IMR-90 (cell line): ENCODE measurements at places on chromosomes 1 and 21. TPM values are rescaled to one million over a fixed set of nuclear protein-coding genes. Genes with fewer than 3 reads are reported as not detected.

The OR2C3 gene
- polyA plus RNA-seq, result not detected in 2 replicates

The HCRTR1 gene
- polyA plus RNA-seq, result not detected in 2 replicates

- peak; percentile 76 for DNase-seq
- no peak overlapping the region for H3K4me3 ChIP-seq
- H3K27ac ChIP-seq, result no peak overlapping the region
- peaks cover 11% of the 10 kb centered on the region for H3K36me3 ChIP-seq
- no peaks in the 10 kb centered on the region for H3K4me1 ChIP-seq
- no peaks in the 10 kb centered on the region for H3K27me3 ChIP-seq
Measured at GRCh38 chr1:27284425-27285273, 37.3 kb upstream of the TMEM222 start.

- H3K36me3 ChIP-seq, result peaks cover 70% of the 10 kb centered on the region
- H3K4me1 ChIP-seq, result peaks cover 2% of the 10 kb centered on the region; the same call in 1 of the 2 replicates
- DNase-seq, result no peak
- H3K27me3 ChIP-seq, result no peaks in the 10 kb centered on the region
Measured at GRCh38 chr21:32364796-32365195, 28.0 kb downstream of the URB1 start.

DNA sequence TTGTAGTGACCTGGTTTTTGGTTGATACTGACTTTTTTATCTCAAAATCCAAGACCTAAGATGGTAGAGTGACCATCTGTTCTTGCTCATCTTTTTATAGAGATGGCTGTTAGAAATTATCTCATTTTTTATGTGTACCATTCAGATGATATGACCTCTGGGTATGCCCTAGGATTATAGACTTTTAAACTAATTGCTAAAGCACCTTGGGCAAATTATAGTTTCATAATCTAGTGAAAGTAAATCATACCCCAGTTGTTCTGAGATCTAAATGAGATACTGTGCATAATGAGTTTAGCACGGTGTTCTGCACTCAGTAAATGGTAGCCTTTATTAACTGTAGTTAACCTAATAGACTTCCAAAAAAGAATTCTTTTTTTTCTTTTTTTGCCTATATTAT, 182.6 kb upstream of the L1TD1 start:
- DNase-seq, result no peak
- H3K36me3 ChIP-seq, result no peaks in the 10 kb centered on the region

DNA sequence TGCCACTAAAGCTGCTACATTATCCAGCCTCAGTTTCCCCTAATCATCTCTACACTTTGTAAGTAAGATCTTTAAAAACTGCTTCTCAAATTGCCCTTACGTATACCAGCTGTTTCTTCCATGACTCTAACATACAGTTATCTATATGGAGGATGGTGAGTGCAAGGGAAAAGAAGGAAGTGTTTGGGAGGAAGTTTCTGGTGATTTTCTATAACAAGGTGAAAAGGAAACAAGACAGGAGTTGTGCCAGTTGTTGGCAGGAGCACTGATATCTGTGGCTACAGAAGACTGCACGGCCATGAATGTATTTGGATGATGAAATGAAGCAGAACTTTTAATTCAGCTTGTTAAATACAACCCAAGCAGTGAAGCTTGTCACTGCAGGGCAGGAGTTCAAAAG, 32.3 kb upstream of the NHLH2 start:
- H3K36me3 ChIP-seq, result no peaks in the 10 kb centered on the region
- no peak for DNase-seq
- H3K27me3 ChIP-seq, result peaks cover under 1% of the 10 kb centered on the region; the same call in 1 of the 2 replicates
- no peaks in the 10 kb centered on the region for H3K4me1 ChIP-seq

- no peak overlapping the region for H3K4me3 ChIP-seq
- H3K36me3 ChIP-seq, result no peaks in the 10 kb centered on the region
- peaks cover 8% of the 10 kb centered on the region for H3K4me1 ChIP-seq
- H3K27ac ChIP-seq, result no peak overlapping the region
- peak; percentile 39 for DNase-seq
Measured at GRCh38 chr1:222224636-222225315, 323.1 kb downstream of the HHIPL2 start.

GRCh38 chr1:53284224-53285020, 43.4 kb downstream of the LRP8 start:
- H3K4me3 ChIP-seq, result no peak overlapping the region
- H3K36me3 ChIP-seq, result peaks cover under 1% of the 10 kb centered on the region; the same call in 1 of the 2 replicates
- no peak overlapping the region for H3K27ac ChIP-seq
- H3K4me1 ChIP-seq, result no peaks in the 10 kb centered on the region
